ENCODE measurements at places on chromosomes 2 and 18.

GRCh38 chr2:20348542-20348941 lies 2.1 kb downstream of the PUM2 start:
- DNase-seq, result no peak

DNA sequence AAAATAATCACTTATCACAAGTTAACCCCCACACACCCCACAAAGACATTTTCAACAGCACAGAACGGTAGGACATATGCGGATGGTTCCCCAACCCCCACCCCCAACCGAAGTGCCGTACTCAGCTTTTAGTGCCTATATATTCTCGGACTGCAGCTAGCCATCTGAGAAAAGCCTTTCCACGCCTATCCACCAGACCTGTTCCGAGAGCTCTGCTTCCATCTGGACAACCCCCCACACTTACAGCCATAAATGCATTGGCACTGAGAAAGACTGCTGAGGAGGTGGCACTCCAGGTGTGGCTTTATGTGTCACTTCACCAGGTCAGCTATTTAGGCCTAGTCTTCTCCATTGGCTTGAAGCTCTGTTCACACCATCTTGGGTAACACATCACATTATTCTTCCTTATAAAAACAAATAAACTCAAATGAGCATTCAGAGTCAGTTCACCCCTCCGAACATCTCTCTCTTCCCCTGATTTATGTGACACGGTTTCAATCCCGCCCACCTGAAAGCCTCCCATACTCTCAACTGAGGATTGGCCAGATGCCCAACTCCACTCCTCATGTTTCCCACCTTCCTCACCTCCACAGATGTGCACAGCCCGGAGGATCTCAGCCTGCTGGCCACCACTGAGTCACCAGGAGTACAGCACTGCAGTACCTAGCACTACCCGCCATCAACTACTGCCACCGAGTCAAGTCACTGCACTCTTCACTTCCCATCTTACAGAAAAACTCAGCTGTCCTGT lies 127.4 kb downstream of the CACNB4 start:
- no peak for DNase-seq

DNA sequence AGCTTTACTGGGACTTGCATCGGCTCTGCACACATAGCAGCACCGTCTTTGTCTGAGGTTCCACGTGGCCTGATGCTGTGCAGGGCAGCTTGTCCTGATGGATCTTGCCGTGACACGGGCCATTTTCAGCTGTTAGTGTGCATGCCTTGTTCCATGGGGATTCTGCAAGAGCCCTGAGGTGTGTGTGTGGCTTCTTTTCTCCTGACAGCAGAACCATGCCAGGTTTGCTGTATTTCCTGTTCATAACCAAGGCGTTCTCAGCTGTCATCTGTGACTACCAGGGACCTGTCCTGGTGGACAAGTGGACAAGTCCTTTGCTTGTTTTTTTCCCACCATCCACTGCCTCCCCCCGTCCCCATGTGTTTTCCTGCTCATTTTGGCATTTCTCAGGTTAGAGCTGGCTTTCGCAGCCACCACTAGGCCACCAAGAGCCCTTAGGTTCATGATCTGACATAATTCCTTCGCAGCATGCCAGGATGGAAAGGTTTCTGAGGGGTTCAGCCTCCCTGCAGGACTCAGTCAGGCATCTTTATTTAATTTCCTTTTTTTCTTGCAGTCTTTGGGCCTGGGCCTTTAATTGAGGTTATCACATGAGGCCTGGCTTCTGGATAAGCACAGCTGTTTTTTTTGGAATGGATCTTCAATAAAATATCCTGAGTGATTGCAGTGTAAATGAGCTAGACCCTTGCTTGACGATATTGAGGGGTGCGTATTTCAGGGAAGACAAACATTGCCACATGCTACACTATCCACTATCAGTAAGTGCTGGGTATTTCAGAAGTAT lies 139.4 kb downstream of the NCK2 start:
- no peak for DNase-seq

DNA sequence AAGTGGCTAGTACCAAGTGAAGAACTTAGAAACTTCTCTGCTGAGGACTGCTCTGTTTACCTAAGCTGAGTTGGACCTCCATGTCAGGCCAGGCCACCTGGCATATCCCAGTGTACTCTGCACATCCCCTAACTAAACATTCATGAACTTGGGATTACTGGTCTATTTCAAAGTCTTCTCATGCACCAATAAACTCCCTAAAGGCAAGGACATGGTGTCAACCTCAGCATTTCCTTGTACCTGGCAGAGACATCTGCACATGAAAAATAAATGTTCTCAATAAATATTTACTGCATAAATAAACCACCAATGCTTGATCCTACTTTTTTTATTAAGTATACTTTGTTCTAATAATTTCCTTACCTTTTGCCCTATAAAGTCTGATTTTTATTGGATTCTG lies 124.8 kb downstream of the LAMA1 start:
- no peak for DNase-seq

- no peak for DNase-seq
Measured at GRCh38 chr2:151114874-151115273, 146.8 kb downstream of the RBM43 start.

DNA sequence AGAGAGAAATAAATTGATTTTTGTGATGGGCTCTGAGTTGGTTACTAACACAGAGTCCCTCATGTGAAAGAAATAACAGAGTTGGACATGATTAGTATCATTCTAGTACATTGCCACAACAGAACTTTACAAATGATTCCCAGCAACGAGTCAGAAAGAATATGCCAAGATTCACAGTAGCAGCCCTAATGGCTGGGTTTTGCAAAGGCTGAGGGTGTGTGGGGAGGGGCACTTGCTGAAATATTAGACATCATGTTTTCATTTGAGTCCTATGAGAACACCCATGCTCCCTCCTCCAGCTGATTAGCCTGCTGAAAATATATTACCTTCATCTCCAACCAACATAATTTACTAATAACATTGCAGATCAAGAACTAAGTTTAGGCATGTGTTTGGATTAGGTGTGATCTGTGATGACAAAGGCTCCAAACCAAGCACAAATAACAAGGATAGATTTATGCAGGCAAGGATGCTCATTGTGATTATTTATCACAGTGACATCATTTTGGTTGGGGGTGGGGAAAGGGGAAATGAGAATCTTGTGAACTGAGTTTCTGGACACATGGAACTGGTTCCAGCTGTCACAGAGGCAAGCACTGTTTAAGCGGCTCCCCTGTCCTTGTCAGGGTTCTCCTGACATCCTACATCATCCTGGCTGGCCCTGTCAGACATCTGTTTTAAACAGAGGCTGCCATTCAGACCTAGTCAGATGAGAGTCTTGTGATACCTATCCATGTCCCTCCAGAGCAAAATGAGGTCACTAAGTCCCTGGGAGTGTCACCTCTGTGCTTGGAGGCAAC lies 205.8 kb upstream of the NCKAP5 start:
- no peak for DNase-seq

GRCh38 chr18:64091526-64091925 lies 57.4 kb downstream of the LINC00305 start:
- DNase-seq, result no peak

- DNase-seq, result no peak
Measured at GRCh38 chr2:64932371-64933216, 56.6 kb upstream of the SLC1A4 start.

DNA sequence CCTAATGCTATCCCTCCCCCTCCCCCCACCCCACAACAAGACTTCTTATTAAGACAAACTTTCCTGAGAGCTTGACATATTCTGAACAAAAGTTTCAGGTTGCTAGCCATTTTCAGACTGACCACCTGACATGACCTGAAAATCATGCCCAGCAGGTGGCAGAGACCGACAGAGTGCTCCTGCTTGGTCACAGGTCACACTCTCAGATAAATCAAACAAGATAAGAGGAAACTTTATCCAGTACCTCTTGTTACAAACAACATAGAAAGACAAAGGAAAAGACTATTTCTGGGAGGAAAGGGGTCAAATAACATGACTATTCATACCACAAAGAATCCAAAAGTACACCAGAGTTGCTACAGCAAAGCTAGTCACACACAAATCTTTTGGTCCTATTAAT lies 107.4 kb downstream of the TMEM200C start:
- DNase-seq, result no peak
